Hair follicle dermal papilla cell (primary cell): ENCODE measurements at places on chromosomes 12 and 14. TPM values are rescaled to one million over a fixed set of nuclear protein-coding genes. Genes with fewer than 3 reads are reported as not detected.

Gene SMARCD1
- 66.9 and 67.5 TPM in 2 replicates for total RNA-seq

Gene JPH4
- not detected in 2 replicates for total RNA-seq

Gene FAM234B
- 7.5 and 7.7 TPM in 2 replicates for total RNA-seq

Gene IGF1
- 0.12 and 0.81 TPM in 2 replicates for total RNA-seq

Gene FSCB
- not detected in 2 replicates for total RNA-seq

Gene NEK9
- total RNA-seq = 45.3 and 48.5 TPM in 2 replicates

Gene OASL
- total RNA-seq = 0.12 and 0.49 TPM in 2 replicates

Gene GPR137C
- total RNA-seq = 0.12 and 0.49 TPM in 2 replicates

Gene FERMT2
- total RNA-seq = 178 and 206 TPM in 2 replicates

Gene SERPINA9
- not detected in 2 replicates for total RNA-seq

Gene ARPC3
- total RNA-seq = 134 and 170 TPM in 2 replicates

Gene GPRC5D
- total RNA-seq = not detected in 2 replicates

Gene SPIC
- total RNA-seq = not detected in 2 replicates

Gene LMNTD1
- 0.16 and 0.85 TPM in 2 replicates for total RNA-seq

Gene TAS2R9
- total RNA-seq = not detected in 2 replicates

Gene PTPRB
- 0.49 and 0.85 TPM in 2 replicates for total RNA-seq

Gene BRAP
- total RNA-seq = 18.3 and 18.8 TPM in 2 replicates

Gene GARIN6
- not detected in 2 replicates for total RNA-seq

Gene FAM222A
- total RNA-seq = under 0.01 and 0.16 TPM in 2 replicates
